ENCODE measurements at places on chromosomes 5 and 9.

GRCh38 chr5:67693956-67694809 lies 497.6 kb upstream of the CD180 start:
- no peak for DNase-seq

DNA sequence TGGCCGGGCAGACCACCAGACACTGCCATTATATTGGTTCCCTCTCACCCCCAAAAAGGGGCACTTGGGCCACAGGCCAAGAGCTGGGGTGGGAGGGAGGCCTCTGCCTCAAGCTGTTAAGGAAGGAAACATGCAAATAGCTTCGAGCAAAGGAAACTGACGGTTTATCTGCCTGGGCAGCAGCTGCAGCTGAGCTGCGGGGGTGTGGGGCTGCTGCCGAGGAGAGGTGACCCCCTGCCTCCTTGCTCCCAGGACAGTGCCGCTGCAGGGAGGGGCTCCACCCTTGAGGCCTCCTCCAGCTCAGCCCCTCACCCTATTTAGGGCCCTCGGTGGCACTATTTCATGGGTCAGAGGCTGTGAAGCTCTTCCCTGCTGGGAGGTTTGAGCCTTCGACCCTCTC lies 789 bp downstream of the DOK3 start:
- no peak for DNase-seq

- no peak for DNase-seq
These were observed 2308.8 kb upstream of the ACO1 start for GRCh38 chr9:30075451-30076199.

GRCh38 chr9:80784647-80785046 lies 904.7 kb downstream of the TLE1 start:
- no peak for DNase-seq

GRCh38 chr5:110752953-110753352 lies 14.1 kb downstream of the SLC25A46 start:
- DNase-seq, result no peak

- no peak for DNase-seq
These were observed 164.2 kb downstream of the AUH start for GRCh38 chr9:91197232-91198181.
